GM23248 (cell line): ENCODE measurements at places on chromosomes 3 and 15.
A peak's percentile ranks its signal among the peaks of the same experiment; 100 is the strongest.

- DNase-seq: peak; percentile 74
Observed at GRCh38 chr3:62128051-62128450, 245.3 kb downstream of the FEZF2 start.

GRCh38 chr3:37309921-37310665, 135.7 kb upstream of the LRRFIP2 start:
- DNase-seq: no peak

DNA sequence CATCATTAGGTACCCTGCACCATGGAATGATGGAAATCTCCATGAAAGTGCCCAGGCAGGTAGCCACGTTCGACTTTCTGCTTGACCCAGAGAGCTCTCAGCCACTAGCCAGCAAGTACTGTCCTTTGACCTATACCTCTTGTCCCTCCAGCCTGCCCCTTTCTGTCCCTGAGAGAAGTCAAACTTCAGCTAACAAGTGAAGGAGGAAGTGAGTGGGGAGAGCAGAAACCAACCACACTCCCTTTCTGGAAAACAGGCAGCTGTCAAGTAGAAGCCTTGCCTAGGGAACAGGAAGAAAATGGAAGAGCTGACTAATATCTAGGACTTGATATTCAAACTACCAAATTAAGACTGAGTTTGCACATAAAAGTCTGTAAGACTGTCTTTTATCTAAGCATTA, 30.3 kb upstream of the FSTL1 start:
- DNase-seq: no peak

DNA sequence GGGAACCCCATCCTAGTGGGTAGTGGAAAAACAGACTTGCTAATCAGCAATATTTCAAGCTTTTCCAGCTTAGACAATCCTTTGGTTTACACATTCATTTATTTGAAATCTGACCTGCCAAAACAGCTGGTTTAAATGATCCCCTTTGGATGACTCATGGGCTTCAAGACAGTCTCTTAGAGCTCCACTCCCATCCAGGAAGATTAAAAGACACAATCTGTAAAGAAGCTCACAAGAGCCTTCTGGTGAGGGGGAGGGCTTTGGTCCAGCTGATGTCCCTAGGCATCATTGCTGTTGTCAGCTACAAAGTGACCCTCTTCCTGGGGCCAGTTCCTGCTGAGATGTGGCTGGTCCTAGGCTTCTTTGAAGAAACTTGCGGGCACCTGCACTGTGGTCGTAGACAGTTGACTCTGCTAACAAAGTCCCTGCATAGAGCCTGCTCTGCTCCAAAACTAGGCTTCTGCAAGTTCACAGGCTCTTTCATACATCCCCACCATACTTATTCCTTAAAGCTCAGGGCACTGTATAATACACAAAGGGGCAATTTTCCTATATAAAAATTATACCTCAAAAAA, 73.7 kb downstream of the IGSF11 start:
- DNase-seq: peak; percentile 25

DNA sequence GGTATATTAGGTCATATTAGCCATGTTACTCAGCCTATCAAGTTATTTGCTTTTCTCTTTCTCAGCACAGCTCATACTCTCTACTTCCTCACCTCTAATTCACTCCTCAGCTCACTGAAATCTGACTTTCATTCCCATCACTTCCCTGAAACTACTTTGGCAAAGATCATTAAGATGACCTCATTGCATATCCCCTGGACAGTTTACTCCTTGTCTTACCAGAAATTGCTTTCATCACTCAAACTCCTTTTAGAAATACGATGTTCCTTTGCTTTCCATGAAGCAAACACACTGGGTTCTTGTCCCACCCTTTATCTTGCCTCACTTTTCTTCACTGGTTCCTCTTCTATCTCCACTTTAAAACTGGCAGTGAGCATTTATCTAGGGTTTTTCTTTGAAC, 354.4 kb downstream of the TUSC7 start:
- peak; percentile 24 for DNase-seq
